ENCODE measurements at places on chromosomes 6 and 20.

GRCh38 chr6:159324596-159324995 is 155.4 kb downstream of the FNDC1 start:
- no peak for DNase-seq

DNA sequence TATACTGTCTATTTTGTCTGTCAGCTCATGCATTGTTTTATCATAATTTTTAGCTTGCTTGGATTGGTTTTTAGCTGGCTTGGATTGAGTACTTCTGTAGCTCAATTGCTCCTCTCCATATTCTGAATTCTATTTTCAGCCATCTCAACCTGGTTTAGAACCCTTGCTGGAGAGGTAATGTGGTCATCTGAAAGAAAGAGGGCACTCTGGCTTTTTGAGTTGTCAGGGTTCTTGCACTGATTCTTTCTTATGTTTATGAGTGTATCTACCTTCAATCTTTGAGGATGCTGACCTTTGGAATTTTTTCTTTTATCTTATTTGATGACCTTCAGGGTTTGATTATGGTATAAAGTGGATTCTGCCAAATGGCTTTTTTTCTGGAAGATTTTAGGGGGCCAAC is 632.7 kb upstream of the ID4 start:
- DNase-seq, result no peak

GRCh38 chr6:50853939-50854338 is 35.3 kb downstream of the TFAP2B start:
- DNase-seq, result no peak

DNA sequence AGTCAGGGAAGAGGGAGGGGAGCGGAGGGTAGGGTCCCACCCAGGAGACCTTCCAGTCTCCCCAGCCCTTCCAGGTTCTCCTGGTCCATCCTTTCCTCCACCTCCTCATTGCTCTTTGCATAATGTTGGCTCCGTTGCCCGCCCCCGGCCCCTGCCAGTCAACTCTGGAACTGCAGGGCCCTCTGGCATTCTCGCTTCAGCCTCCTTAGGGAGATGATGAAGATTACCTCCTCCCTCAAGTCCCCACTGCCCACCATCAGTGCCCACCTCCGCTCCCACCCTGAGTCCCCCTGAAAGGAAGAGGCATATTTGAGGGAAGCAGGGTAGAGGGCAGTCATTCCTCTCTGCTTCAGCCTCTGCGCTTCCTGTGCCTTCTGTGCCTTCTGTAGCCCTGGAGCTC is 8.5 kb downstream of the TMEM63B start:
- DNase-seq, result no peak

- DNase-seq, result no peak
Observed at GRCh38 chr6:62652692-62653328, 366.8 kb upstream of the KHDRBS2 start.

DNA sequence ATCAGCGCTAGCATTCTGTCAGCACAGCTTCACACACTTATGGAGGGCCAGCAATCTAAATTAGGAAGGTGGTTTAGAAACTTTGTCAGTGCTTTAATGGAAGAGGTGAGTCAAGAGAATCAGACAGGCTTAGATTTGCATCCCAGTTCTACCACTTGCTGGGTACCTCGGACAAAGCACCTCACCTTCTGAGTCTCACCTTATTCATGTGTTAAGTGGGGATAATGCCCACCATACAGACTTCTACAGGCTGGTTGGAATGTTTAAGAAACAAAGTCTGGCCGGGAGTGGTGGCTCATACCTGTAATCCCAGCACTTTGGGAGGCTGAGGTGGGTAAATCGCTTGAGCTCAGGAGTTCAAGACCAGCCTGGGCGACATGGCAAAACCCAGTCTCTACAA is 12.2 kb upstream of the STK35 start:
- no peak for DNase-seq

- DNase-seq, result no peak
Observed at GRCh38 chr20:24506696-24507095, 37.3 kb downstream of the SYNDIG1 start.

- no peak for DNase-seq
Observed at GRCh38 chr6:118783931-118784550, 109.9 kb upstream of the ASF1A start.

DNA sequence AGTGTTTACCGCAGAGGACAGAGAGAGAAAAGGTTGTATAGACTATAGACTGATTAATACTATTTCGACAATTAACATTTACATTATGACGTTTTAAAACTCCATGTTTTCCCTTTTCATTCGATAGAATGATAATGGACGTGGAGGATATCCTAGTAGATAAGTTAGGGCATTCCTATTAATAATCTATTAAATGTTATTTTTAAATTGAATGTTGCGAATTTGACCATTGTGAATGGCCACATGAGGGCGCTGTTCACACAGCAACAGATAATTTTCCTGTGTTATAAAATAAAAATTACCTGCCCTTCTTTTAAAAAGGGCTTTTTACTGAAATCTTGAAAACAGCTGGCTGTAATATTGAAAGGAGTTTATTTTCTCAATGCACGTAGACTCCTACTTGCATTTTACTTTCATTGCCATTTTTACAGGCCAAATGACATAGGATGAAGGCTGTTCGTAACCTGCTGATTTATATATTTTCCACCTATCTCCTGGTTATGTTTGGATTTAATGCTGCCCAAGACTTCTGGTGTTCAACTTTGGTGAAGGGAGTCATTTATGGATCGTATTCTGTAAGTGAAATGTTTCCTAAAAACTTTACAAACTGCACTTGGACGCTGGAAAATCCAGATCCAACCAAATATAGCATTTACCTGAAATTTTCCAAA is 3.3 kb downstream of the ADGRB3 start:
- no peak for DNase-seq

- DNase-seq, result no peak
Observed at GRCh38 chr6:33613795-33614168, 7.3 kb upstream of the ITPR3 start.

DNA sequence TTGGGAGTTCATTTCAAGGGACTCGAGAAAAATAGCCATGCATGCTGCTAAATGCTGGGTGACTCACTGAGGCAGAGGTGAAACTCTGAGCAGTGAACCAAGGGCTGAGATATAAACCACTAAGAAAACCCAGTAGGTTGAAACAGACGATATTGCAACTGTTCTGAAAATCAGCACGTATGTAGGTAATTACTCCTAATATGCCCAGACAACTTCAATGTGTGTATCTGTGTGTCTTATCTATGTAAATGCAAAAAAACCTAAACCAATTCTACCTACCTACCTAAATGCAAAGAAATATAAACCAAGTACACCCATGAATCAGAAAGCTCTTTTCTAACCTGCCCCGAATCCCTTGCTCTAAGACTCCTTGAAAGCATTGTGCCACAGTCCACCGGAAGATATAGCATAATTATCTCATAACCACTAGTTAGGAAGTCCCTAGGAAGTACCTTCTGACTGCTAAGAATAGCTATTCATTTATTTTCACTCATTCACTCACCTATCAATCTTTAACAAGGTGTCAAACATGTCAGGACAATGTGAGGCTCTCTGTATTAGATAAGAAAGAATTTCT is 458.7 kb upstream of the RUNX2 start:
- no peak for DNase-seq

- DNase-seq, result no peak
Observed at GRCh38 chr20:9668381-9668780, 154.0 kb downstream of the LAMP5 start.

GRCh38 chr20:52230409-52230808 is 38.8 kb upstream of the ZFP64 start:
- no peak for DNase-seq

- DNase-seq, result no peak
Observed at GRCh38 chr6:32146687-32147086, 5.1 kb downstream of the PRRT1 start.

GRCh38 chr6:74250161-74250818 is 554.3 kb downstream of the CD109 start:
- no peak for DNase-seq

GRCh38 chr6:144647971-144648651 is 363.0 kb downstream of the UTRN start:
- DNase-seq, result no peak

GRCh38 chr6:33091957-33092356 is 16.2 kb downstream of the HLA-DPB1 start:
- no peak for DNase-seq

DNA sequence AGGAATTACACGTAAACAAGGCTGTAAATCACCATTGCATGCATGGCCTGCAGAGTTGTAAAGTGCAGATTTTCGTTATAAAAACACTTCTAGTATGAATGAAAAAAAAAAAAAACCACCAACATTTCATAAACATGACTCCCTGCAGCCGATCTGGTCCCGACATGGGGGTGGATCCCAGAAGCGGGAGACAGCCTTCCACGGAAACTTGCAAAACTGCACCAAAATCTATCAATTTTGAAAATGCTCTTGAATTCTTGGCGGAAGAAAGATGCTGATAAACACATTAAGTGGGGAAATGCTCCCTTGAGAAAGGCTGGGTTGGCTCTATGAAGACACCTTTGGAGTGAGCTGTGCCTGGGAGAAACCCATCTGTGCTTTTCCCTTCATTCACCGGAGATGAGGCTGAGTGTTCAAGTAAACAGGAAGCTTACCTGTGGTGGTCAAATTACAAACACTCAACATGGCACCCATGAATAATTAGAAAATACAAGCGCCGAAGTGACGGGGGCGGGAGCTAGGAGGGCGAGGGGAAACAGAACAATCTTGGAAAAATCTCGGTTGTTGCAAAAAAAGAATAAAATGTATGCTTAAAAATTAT is 845 bp upstream of the ANKRD60 start:
- no peak for DNase-seq

- no peak for DNase-seq
Observed at GRCh38 chr20:43977252-43977651, 62.6 kb downstream of the TOX2 start.

DNA sequence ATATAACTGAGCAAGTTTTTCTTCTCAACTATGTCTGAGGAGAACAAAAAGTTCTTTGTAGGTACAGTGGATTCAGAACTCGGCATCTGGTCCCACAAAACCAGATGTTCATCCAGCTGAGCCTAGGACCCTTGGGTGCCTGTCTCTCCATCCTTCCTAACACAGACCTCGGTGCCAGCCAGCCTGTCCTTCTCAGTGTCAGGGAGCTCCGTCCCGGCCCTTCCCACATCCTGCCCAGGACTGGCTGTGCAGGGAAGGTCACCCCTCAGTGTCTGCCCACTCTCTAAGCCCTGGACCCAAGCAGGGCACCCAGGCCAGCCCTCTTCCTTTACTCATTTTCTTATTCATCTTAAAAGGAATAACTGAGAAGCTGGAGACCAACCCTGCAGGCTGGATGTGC is 32.0 kb upstream of the AGPAT4 start:
- no peak for DNase-seq

GRCh38 chr20:18288749-18289267 is 481 bp downstream of the ZNF133 start:
- no peak for DNase-seq

DNA sequence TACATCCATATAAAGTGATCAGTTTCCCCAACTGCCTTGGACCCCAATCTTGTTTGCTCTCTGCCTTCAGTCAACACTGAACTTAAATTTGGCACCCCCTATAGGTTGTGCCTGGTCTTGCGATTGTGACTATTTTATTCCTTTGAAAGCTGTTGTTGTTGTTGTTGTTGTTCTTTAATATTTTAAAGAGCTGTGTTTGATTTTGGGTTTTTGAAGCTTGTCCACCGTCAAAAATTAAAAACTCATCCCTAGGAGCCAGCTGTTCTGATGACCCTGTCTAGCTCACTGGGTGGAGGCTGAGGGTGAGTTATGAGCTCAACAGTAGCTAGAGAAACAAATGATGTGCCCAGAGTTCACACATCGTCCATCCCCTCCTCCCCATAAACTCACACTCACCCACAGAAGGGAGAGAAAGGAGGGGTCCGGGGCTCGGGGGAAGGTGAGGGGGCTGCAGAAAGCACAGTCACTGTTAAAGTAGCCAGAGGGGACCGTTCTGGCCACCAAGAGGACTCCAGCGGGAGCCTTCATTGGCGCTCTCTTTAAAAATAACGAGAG is 4.0 kb downstream of the SIM1 start:
- no peak for DNase-seq

DNA sequence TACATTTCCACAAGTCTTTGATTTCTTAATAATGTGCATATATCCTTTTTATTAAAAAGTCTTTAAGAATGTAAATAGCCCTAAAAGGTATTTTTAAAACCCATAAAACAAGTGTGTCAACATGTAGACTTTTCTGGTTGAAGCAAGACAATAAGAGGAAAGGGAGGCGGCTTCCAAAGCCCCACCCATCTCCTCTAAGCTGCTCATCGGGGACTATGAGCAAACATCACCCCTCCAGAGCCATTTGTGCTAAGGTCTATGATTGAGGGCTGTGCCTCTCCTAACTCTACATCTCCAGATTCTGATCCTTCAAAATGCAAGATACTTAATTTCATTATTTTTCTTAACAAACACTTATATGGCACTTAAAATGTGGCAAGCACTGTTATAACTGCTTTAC is 2.5 kb upstream of the NAA20 start:
- DNase-seq, result no peak

DNA sequence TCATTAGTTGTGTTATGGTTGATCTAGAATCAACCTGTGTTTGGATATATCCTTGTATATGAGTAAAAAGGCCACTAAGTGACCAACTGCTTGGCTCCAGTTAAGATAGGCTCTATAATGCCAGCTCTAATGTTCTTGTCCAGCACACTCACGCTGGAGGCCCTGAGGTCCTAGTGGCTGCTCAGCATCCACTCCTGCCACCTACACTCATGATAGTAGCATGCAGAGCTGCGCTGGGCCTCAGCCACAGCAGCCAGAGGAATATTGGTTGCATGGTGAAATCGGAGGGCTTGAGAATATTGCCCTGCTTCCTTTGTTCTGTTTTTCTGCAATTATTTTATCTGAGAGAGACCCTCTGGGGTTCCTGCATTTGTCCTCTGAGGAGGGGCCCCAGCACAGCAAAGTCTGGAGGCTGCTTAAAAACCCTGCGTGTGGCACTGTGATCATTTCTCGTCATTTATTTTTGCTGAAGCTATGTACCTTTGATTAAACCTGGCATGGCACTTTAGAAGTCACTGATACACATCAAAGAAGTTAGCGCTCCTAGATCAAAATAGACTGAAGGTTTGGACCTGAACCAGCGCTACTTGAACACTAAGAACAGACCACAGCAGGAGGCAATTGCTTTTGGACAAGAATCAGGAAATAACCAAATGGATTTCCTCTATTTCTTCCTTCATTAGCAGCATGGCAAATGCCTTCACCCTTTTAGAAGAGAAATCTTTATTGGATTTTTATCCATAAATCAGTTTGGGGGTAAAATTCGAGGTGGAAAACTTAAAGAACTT is 398.4 kb upstream of the ID4 start:
- no peak for DNase-seq

- DNase-seq, result no peak
Observed at GRCh38 chr20:62696989-62697388, 11.6 kb upstream of the NTSR1 start.

- DNase-seq, result no peak
Observed at GRCh38 chr6:163743796-163744195, 329.3 kb downstream of the QKI start.

GRCh38 chr6:98932381-98932780 is 15.4 kb downstream of the FBXL4 start:
- no peak for DNase-seq

DNA sequence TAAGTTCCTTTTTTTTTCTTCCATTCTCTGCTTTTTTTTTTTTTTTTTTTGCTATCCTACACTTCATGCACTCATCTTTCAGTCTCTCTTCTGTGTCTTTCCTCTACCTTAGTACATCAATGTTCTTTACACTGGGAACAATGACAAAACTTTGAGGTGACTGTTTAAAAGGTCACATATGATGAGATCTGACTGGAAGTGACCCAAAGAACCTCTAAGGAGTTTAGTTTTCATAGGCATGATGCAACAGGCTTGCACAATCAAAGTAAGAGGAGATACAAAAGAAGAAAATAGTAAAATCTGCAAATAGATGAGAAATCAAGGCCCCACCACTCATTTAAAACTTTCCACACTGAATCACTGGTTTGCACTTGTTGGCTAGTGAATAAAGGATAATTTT is 840.8 kb downstream of the TBC1D32 start:
- no peak for DNase-seq

All from type B pancreatic cell (in vitro differentiated cells).